ENCODE measurements at places on chromosomes 7 and 10. TPM values are rescaled to one million over a fixed set of nuclear protein-coding genes. Genes with fewer than 3 reads are reported as not detected.

Gene SMARCD3
- total RNA-seq: 8.9 TPM

Gene STK31
- total RNA-seq: not detected

DNA sequence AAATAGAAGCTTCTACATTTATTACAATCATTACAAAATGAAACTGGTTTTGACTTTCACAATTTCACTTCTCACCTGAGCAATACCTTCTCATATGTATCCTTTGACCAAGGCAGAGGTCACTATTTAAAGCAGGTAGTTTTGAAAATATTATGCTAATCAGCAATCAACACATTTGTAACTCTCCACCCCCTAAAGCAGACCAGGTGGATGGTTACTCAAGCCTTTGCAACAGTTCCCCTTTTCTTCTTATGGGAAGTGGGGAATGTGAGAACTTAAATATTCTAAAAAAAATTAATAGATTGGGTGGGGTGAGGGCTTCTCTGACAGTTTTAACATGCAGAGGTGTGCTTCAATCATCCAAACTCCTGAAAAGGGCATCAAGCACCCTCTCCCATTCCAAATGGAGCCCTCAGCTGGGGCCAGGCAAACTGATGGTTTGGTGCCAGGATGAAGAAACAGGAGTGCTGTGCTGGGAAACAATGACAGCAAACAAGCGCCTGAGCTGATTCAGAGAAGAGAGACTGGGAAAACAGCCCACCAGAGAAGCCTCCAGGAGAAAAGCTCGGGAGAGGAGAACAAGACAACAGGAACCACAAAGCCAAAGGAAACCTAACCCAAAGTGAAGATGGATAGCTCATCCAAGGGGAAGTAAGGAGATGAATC, 17.1 kb downstream of the RAPGEF5 start:
- H3K27ac ChIP-seq: no peak overlapping the region
- H3K4me3 ChIP-seq: no peak overlapping the region
- peaks cover 2% of the 10 kb centered on the region for H3K27me3 ChIP-seq
- H3K4me1 ChIP-seq: no peaks in the 10 kb centered on the region
- DNase-seq: no peak

DNA sequence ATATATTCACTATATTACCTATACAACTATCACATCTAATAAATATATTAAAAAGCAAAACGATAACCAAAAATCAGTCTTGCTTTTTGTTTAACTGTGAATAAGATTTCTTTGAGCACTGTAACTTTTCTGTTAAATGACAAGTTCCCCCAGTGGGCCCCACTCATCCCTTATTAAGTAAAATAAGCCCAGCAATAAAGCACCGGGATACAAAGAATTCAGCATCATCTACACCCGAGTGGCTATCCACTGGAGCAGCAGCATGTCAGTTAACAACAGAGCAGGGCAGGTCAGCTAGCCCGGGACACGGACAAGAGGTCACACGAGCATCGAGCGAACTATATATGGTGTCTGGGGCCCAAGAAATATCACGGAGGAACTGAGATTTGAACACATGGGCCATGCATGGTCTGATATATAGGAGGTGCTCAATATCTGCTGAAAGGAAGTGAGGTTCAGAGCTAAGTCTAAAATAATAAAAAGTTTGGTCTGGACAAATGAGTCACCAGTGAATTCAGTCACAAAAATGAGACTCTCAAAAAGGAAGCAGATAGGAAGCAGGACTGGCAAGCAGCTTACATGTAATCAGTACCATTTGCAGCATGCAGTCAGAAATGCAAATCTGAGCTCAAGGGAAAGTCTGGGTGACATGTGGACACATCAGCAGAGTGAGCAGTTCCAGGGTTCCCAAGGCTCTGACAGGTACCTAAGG, 4.1 kb downstream of the ERCC6 start:
- peak; percentile 43 for DNase-seq
- H3K36me3 ChIP-seq: peaks cover 26% of the 10 kb centered on the region
- H3K4me1 ChIP-seq: peaks cover 38% of the 10 kb centered on the region

- H3K27ac ChIP-seq: no peak overlapping the region
- peaks cover 3% of the 10 kb centered on the region for H3K27me3 ChIP-seq
- no peak for DNase-seq
Observed at GRCh38 chr10:34835908-34836508, 20.9 kb upstream of the PARD3 start.

GRCh38 chr10:48444861-48445841, 138.7 kb downstream of the MAPK8 start:
- no peak overlapping the region for H3K27ac ChIP-seq
- H3K27me3 ChIP-seq: no peaks in the 10 kb centered on the region
- no peak for DNase-seq
- H3K4me3 ChIP-seq: no peak overlapping the region
- H3K36me3 ChIP-seq: no peaks in the 10 kb centered on the region

DNA sequence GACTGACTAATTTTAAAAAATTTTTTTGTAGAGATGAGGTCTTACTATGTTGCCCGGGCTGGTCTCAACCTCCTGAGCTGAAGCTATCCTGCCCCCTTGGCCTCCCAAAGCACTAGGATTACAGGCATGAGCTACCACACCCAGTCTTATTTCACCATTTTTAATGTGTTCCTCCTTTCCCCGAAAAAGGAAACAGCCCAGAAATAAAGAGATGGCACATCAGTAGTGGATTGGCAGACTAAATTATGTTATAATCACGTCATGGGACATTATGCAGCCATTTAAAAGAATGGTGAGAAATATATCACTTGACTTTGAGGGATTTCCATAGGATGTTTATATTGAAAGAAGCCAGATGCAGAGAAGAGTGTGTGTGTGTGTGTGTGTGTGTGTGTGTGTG, 40.5 kb downstream of the CAPZA2 start:
- peaks cover 2% of the 10 kb centered on the region for H3K4me1 ChIP-seq
- H3K27me3 ChIP-seq: no peaks in the 10 kb centered on the region
- no peak for DNase-seq
- H3K4me3 ChIP-seq: no peak overlapping the region
- H3K36me3 ChIP-seq: peaks cover 45% of the 10 kb centered on the region
- H3K27ac ChIP-seq: no peak overlapping the region

DNA sequence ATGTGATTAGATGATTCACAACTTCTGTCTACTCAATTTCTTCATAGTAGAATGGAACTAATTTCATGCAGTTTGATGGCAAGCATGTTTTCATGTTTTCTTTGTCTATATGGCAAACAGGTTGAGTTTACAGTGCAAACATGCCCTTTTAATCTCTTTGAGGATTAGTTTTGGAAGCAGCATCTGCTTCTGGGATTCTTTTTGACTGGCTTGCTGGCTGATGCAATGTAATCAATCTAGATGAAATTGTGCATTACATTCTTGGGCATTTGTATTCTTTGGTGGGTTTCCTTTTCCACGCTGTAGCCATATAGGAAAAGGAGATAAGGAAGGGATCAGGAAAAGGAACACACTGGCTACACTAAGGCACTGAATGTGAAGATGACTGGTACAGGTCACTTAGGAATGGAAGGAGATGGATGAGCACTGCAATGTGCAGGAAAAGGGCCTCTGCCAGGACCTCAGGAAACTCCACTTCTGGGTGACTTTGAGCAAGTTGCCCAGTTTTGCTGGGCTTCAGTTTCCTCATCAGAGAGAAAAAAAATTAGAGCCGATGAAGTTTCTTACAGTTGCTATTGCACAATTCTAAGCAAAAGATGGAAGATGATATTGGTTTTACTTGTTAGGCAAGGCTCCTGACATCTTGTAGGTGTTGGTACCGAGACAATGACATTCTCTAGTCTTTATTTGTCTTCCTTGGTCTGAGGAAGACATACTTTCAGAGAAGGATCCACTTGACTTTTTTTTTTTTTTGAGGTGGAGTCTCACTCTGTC, 269.1 kb downstream of the SUGCT start:
- no peaks in the 10 kb centered on the region for H3K36me3 ChIP-seq
- no peak for DNase-seq
- H3K4me3 ChIP-seq: no peak overlapping the region
- H3K27me3 ChIP-seq: no peaks in the 10 kb centered on the region
- no peak overlapping the region for H3K27ac ChIP-seq

- peak overlapping the region; percentile 52 for H3K4me3 ChIP-seq
- DNase-seq: no peak
- no peaks in the 10 kb centered on the region for H3K36me3 ChIP-seq
- peaks cover 18% of the 10 kb centered on the region for H3K4me1 ChIP-seq
- H3K27me3 ChIP-seq: peaks cover 2% of the 10 kb centered on the region
- H3K27ac ChIP-seq: no peak overlapping the region
Observed at GRCh38 chr7:6615723-6616555, 529 bp downstream of the ZNF853 start.

- no peaks in the 10 kb centered on the region for H3K27me3 ChIP-seq
- peak overlapping the region; percentile 60 for H3K27ac ChIP-seq
- peaks cover 38% of the 10 kb centered on the region for H3K36me3 ChIP-seq
- H3K4me3 ChIP-seq: no peak overlapping the region
- DNase-seq: peak; percentile 56
Observed at GRCh38 chr10:71821909-71822763, 28.9 kb downstream of the PSAP start.

Measured in activated CD8-positive, alpha-beta T cell treated with anti-CD3 and anti-CD28 coated beads for 36 hours (primary cell).